Substantia nigra (tissue), 51 donors: ENCODE measurements at places on chromosomes 11 and 22.

DNA sequence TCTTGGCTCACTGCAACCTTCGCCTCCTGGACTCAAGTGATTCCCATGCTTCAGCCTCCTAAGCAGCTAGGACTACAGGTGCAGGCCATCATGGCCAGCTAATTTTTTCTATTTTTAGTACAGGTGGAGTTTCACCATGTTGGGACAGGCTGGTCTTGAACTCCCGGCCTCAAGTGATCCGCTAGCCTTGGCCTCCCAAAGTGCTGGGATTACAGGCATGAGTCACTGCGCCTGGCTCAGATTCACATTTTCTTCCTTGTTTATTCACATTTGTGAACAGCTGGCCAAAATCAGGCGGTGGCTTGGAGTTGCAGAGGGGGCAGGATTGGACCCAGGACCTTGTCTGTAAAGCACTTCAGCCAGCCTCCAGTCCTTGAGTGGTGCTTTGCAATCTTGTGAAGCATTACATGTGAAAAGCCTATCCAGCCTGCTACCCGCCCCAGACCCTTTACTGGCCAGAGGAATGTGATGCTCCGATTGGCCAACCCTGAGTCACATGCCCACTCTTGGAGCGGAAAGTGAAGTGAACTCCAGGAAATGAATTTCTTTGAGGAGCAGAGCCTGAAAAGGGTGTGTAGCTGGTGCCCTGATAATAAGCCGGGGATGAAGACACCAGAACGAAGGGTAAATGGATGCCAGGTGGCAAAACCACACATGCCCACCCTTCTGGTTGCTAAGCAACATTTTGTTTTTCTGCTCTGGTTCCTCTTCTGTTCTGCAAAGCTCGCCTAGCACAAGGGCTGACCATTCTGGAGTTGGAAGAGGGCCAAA lies 62.6 kb upstream of the PTPRJ start:
- peak; percentile 13 for DNase-seq

DNA sequence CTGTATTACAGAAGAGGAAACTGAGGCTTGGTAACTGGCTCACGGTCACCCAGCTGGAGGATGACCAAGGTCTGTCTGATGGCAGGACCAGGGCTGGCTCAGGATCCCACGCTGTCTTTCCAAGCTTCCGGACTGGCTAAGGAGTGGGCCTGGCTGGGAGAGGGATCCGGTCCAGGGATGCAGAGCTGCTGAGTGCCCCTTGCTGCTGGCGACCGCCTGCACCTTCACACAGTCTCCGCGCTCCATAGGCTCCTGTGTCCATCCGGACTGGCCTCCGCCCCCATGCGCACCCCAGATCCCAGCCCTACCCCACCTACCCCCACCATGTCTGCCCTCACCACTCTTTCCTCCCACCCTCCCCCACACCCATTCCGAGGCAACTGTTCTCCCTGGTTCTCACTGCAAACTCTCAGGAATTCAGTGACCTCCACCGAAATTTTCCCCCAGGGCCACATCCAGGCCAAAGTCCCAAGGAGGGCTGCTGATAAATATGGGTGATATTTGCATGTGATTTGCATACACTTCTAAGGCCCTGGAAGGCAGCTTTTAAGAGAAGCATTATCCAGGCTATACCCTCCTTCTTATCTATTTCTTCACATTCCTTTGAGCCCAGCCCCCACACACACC lies 48.5 kb upstream of the SLC35C1 start:
- no peak for DNase-seq

DNA sequence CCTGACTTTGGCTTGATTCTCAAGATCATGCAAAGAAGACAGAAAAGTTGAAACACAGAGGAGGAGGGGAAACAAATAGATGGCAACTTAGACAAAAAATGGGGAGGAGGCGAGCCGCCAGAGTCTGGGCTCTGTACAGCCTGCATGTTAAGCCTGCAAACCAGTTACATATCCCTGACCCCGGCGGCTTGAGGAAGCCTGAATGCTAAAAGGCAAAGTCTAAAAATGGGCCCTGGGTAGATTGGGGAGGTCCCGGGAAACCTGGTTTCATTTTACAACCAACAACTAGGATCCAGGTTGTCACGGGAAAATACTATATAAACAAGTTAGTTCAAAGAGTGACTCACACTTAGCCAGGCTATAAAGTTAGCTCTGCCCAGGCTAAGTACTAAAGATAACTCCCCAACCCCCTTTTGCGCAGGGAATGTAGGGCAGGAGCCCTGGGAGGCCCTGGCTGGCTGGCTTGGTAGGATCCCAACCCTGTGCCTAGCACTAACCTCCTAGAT lies 18.8 kb upstream of the ZBTB16 start:
- no peak for DNase-seq

DNA sequence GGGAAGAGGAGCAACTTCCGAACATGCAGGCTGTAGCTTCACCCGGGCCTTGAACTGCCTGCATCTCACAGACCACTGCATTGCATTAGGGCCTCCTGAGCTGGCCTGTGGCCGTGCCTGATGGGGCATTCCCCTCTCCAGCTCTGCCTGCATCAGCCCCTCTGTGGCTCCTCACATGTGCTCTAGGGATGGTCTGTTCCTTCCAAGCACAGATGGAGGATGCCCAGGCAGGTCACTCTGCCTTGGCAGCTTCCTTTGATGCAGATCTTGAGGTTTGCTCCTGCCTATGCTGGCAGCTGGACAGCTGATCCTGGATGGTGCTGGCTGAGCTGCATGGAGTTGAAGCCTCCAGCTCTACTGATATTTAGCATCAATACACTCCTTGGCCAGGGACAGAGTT lies 28.5 kb downstream of the AMPD3 start:
- no peak for DNase-seq

- DNase-seq: no peak
Measured at GRCh38 chr11:125901872-125902271, 1.1 kb downstream of the PUS3 start.

- DNase-seq: no peak
Measured at GRCh38 chr22:50444663-50445062, 30.2 kb downstream of the SBF1 start.

- DNase-seq: no peak
Measured at GRCh38 chr11:32891657-32892354, 805 bp upstream of the QSER1 start.

DNA sequence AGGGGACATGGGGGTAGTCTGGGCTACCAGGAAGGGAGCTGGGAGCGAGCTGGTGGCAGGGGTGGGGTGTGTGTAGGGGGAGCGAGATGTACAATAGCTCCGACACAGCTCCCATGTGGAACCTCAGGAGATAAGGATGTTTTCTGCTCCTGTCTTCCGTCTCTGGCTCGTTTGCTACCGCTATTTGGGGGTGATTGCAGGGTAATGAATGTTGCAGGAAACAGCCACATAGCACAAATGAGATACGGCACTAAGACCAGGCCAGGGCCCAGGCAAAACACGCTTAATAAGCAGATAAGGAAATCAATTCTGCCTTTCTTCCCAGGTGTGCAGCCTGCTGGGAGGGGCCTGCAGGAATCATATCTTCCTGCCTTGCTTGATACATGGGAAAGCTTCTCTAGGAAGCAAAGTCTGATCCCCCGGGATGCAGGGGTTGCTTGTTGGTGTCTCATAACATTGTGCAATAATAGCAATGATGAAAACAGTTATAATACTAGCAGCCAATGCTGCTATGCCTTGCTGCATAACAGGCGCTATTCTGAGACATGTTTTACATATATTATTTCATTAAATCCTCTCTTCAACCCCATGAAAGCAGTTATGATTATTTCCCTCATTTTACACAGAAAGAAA lies 158.7 kb downstream of the ST3GAL4 start:
- no peak for DNase-seq

DNA sequence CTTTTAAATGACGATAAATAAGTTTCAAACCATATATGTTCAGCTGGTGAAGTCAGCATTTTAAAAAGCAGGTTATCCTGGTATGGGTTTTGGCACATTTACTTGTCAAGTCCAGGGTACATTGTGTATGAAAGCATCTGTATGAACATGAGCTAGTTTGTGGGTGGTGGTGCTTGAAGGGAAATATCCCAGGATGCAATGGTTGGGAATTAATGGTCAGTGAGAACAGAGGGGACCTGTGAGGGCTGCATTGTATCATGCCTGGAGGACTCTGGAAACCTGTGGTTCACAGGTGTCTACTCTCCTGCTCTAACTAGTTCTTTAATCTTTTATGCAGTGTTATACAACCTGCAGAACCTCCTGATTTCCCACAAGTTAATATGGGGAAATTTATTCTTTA lies 5.8 kb downstream of the DEPDC7 start:
- no peak for DNase-seq

DNA sequence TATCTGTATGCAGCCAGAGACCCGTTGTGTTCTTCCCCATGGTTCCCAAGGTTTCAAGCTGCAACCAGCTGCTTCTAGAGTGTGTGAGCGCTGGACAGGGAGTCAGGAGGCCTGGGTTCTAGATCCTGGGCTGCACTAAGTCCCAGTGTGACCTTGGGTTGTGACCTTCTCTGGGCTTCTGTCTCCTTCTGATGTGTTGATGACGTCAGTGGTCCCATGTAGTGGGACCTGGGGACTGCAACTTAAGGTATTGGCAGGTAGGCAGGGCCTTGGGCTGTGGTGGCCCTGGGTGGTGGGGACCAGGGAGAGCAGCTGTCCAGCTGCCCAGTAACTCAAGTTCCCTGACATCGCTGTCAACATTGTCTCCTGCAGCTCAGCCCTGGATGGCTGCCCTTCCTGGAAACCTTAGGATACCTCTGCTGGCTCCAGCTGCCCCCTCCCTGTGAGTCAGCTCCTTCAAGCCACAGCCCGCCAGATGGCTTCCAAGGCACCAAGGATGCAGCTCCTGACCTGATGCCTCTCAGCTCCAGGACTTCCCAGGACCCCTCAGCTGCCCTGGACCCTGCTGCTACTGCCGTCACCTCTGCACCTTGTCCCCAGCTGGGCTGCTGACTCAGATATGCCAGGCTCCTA lies 1.3 kb upstream of the PVALB start:
- DNase-seq: no peak

DNA sequence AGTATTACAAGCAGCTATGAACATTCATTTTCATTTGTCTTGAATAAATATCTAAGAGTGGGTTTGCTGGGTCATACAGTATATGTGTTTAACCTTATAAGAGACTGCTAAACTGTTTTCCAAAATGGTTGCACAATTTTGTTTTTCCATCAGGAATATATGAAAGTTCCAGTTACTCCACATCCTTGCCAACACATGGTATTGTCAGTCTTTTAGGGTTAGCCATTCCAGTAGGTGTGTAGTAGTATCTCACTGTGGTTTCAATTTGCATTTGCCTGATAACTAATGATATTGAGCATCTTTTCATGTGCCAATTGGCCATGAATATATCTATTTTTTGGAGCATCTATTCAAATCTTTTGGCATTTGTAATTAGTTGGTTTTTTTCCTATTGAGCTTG lies 7.7 kb upstream of the CCDC83 start:
- DNase-seq: no peak
